Panc1 (cell line): ENCODE measurements at places on chromosomes 6 and 20. TPM values are rescaled to one million over a fixed set of nuclear protein-coding genes. Genes with fewer than 3 reads are reported as not detected.

The SOBP gene
- 9.0 TPM for total RNA-seq

DNA sequence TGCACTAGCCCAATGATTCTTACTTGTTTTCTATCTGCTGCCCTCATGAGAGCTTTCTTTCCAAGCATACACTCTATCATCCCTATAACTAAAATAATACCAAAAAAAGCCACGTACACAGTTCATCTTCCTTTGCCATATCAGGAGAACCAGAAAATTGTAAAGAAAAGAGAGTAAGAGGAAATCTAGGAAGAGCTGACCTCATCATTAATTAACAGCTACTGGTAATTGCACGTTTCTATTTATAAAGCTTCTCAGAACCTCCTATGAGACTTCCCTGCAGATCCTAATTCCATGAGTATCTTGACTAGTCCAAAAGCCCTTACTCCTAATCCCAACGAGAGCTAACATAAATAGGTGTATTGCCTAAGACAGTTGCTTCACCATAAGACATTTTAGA, 191.5 kb upstream of the RNF217 start:
- H3K36me3 ChIP-seq = no peaks in the 10 kb centered on the region
- H3K27me3 ChIP-seq = no peaks in the 10 kb centered on the region
- no peak overlapping the region for H3K27ac ChIP-seq

DNA sequence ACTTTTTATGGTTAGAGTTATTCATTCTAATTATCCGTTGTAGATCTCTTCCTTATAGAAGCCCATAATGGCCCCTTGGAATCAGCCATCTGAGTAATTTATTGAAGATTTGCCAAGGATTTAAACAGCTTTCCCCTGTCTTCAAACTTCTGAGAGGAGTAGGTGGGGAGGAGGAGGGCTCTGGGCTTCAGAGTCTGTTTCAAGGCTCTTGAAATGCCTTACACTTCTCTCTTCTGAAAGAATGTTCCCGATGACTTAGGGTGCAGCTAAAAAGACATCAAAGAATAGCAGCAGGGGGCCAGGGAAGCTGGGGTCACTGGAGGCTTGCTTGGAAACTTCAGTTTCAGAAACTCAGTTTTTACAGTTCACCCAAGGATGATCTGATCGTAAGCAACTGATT, 165.3 kb downstream of the ZDHHC14 start:
- H3K4me3 ChIP-seq = no peak overlapping the region
- no peak overlapping the region for H3K27ac ChIP-seq
- no peaks in the 10 kb centered on the region; the same call in 1 of the 2 replicates for H3K36me3 ChIP-seq
- H3K4me1 ChIP-seq = no peaks in the 10 kb centered on the region
- no peak for DNase-seq

DNA sequence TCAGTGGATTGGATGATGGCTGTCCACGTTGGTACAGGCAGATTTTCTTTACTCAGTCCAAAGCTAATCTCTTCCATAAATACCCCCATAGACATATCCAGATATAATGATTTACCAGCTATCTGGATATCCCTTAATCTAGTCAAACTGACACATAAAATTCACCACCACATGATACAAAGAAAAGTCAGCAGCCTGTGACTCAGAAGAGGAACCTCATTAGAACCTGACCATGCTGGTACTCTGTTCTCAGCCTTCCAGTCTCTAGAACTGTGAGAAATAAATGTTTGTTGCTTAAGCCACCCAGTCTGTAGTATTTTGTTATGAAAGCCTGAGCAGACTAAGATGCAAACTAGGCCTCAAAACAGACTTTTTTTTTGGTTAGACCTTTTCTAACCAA, 431.3 kb upstream of the RNF217 start:
- H3K27ac ChIP-seq = peak overlapping the region; percentile 99; the same call in 1 of the 2 replicates
- no peaks in the 10 kb centered on the region for H3K36me3 ChIP-seq
- no peak overlapping the region for H3K4me3 ChIP-seq
- no peaks in the 10 kb centered on the region for H3K27me3 ChIP-seq

- H3K27me3 ChIP-seq = no peaks in the 10 kb centered on the region
- H3K4me1 ChIP-seq = no peaks in the 10 kb centered on the region
- no peaks in the 10 kb centered on the region for H3K36me3 ChIP-seq
- H3K27ac ChIP-seq = no peak overlapping the region
These were observed 52.1 kb downstream of the HNF4A start for GRCh38 chr20:44407402-44408184.
